Small intestine (tissue), 16 donors: ENCODE measurements at places on chromosomes 1 and 21.

DNA sequence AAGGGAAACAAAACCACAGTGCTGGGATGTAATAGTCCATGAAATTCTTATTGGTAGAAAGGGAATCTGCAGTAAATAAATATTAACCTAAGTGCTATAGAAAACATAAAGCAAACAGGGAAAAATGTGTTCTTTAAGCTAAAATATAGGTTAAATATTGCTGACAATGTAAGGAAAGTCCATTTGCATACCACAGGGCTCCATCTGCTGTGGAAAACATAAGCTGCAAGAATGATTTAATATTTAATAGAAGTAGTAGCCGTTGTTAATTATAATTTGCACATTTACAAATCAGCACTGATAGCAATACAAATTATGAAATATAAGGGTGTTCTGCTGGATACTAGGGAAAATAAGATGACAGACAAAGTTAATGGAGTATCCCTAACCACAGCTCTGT is 444.9 kb upstream of the PKN2 start:
- DNase-seq, result no peak

DNA sequence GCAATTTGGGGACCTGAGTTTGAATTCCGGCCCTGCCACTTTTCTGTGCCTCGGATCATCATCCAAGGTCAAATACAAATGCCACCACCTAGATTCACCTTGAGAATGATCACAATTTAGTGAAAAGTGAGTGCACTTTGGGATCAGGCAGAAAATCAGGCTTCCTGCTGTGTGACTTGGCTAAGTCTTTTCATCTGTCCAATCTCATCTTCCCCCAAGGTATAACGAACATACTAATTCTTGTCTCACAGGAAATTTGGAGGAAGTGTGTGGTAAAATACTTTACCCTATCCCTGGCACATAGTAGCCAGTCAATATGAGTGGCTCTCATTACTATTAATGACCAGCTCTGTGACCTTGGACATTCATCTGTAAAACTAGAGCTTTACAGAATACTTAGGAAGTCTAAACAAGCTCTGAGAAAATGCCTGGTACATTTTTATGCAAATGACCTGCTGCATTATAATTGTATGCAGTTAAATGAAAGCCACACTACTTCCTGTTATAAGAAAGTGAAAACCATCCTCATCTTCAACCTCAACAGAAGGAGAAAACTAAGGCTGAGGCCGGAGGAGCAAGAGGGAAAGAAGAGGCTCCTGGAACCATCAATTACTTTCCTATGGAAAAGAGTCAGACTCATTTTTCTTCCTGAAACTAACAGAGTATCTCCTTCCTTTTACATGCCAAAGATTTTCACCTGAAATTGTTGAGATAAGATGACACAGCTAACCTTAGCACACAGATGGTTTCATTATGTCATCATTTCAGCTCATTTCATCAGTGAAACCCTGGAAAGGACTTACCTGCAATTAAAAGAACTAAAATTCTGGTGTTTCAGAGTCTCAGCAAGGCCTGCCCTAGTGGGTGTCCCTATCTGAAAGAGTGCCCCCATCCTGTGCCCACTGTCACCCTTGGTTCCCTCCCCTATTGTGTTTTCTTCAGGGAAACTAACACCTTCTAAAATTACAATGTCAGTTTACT is 32.6 kb upstream of the RGS8 start:
- no peak for DNase-seq

DNA sequence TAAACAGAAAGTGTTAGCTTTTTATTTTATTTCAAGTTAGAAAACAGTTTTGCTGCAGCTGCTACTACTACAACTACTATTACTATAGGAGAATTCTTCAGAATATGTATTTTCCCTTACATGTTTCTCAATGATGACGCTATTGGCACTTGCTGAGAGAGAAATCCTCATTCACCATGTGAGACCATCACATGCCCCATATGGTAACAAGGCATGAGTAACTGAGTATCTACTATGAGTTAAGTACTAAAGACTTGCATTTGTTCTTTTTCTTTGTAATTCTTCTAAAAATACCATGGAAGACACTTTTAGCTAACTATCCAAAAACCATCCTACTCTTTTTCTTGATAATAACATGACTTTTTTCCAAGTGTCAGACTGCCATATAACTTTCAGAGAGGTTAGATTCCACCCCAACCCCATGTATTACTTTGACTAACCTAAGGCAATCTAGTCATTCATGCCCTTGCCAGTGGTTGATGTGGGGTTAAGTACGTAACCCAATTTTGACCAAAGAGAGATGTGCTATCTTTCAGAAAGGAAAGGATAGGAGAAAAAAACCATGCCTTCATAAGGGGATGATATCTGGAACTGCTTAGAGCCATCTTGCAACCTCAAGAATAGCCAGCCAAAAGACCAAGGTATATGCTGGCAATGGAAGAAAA is 42.9 kb downstream of the COP1 start:
- no peak for DNase-seq

- DNase-seq, result no peak
Measured at GRCh38 chr1:29700491-29700890, 464.2 kb downstream of the PTPRU start.

DNA sequence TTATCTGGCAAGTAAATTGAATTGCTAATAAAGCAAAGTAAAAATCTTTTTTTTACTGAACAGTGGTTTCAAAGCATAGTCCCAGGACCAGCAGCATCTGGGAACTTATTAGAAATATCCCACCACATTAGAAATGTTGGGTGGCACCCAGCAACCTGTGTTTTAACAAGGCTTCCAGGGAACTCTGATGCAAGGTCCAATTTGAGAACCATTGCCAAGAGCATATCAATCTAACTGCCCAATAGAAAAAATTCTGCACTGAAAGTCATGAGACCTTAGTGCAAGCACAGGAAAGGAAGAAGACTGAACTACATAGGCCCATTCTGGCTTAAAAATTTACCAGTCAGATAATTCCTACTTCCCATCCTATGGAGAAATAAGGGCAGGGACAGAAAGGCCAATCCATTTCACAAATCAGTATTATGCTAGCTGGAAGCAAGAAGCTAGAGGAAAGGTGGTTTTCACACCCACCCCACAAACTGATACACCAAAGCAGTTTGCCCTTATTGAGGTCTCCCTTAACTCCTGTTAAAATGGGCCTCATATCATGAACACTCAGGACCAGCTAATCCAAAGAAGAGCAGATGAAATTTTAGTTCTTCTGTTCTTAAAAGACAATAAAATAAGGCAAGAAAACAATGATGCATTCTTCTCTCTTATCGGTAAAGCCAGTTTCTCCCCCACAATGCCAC is 17.5 kb upstream of the C1orf105 start:
- DNase-seq, result no peak

DNA sequence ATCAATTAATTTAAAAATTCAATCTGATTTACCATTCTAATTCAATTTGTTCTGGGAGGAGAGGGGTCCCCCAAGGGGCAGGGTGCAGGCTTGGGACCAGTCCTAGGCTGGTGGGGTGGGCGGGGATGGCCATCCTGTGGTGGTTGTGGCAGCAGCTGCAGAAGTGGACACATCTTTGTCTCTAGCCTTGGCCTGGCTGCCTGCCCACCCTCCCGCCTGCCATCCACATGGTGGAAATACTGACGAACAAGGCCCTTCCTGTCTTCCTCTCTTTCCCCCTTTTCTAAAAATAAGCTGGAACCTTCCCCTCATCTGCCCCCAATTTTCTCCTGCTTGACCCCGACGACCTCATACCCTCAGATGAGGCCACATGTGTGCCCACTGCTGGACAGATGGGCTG is 130.9 kb downstream of the FOXD2 start:
- DNase-seq, result no peak

GRCh38 chr1:217495249-217495648 is 135.6 kb downstream of the GPATCH2 start:
- no peak for DNase-seq

DNA sequence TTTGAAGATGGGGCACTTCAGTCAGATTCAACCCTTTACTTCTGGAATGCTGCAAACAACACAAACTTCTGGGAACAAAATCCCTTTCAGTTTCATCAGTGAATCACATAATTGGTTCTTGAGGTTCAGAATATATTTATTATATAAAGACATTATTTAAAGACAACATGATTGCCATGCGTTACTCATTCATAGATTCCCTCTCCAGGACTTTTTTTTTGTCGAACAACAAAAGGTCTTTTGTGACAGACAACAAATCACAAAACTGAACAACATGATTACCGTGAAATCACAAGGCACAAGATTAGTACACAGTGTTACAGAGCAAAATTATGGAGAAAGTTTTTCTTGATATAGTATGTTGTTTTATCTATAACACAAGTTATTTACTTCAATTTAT is 1815.0 kb downstream of the NCAM2 start:
- no peak for DNase-seq

- peak; percentile 76 for DNase-seq
Measured at GRCh38 chr1:15703562-15703961, 19.4 kb downstream of the PLEKHM2 start.

- no peak for DNase-seq
Measured at GRCh38 chr1:183222909-183223308, 36.8 kb downstream of the LAMC2 start.

DNA sequence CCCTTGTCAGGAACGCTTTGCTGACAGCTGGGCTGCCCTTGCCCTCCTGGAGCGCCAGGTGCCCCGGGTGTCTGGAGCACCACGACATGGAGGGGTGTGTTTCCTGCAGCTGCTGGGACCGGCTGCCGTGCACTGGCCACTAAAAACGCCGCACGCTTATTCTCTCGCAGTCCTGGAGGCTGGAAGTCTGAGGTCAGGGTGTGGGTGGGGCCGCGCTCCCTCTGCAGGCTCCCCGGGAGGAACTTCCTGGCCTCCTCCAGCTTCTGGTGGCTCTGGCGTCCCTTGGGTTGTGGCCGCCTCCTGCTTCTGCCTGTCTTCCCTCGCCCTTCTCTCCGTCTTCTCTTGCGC is 28.0 kb upstream of the PLCH2 start:
- no peak for DNase-seq

DNA sequence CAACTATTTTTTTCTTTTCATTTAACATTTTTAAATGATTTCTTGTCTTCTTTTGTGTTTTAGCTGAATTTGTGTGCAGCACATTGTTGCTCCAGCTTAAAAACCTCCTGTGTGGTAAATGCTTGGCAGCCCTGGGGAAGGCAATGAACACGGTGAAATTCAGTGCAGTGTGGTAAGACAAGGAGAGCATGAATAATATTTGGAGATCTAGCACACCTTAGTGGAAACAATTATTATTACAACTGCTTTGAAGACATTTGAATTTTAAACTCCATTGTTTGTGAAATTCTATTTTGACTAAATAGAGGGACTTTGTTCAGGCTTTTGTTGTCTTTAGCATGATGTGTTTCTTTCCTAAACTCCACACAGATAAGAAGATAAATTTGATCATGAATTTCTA is 242.6 kb upstream of the CXADR start:
- DNase-seq, result no peak

- peak; percentile 58 for DNase-seq
Measured at GRCh38 chr1:225677350-225678124, 24.6 kb upstream of the ENAH start.

- DNase-seq, result no peak
Measured at GRCh38 chr1:230852959-230853358, 15.4 kb downstream of the C1orf198 start.
